Esophagus mucosa (tissue), 1 donor: ENCODE measurements at places on chromosomes 11 and 22. TPM values are rescaled to one million over a fixed set of nuclear protein-coding genes. Genes with fewer than 3 reads are reported as not detected.

PGR gene
- total RNA-seq, result 0.12 TPM

PRODH gene
- total RNA-seq, result 4.5 TPM

CARD18 gene
- total RNA-seq, result 4.4 TPM

PRG3 gene
- total RNA-seq, result not detected

DUSP18 gene
- 10.4 TPM for total RNA-seq

OR8G1 gene
- not detected for total RNA-seq

NRGN gene
- 1.1 TPM for total RNA-seq

MUC15 gene
- 17.5 TPM for total RNA-seq
